ENCODE measurements at places on chromosomes 16 and 17.

- no peak for DNase-seq
These were observed 811.6 kb upstream of the GOT2 start for GRCh38 chr16:59545721-59546120.

DNA sequence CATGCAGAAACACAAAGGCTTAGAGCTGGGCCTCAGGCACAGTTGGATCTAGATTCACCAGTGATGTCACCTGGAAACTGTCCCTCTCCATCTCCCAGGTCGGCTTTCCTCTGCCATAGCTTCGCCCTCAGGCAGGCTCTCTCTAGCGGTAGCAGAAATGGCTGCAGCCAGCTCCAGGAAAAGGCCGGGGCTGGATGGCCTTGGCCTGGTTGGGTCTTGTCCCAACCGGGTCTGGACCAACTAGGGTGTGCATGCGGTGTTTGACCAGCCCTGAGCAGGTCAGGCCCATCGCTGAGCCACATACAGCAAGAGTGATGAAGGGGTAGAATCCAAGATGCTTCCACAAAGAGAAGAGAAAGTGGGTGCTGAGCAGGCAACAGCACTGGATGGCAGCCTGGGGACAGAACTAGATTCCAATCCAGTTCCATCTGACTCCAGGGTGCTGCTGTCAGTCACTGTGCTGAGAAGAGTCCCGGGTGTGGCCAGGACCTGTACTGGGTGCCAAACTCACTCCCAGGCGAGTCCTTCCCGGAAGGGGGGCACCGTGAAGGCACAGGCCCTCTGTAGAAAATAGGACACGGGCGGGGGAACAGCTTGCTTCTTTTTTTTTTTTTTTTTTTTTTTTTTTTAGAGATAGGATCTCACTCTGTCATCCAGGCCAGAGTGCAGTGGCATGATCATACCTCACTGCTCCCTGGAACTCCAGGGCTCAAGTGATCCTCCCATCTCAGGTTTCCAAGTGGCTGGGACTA, 51.8 kb downstream of the SOCS3 start:
- DNase-seq: no peak

DNA sequence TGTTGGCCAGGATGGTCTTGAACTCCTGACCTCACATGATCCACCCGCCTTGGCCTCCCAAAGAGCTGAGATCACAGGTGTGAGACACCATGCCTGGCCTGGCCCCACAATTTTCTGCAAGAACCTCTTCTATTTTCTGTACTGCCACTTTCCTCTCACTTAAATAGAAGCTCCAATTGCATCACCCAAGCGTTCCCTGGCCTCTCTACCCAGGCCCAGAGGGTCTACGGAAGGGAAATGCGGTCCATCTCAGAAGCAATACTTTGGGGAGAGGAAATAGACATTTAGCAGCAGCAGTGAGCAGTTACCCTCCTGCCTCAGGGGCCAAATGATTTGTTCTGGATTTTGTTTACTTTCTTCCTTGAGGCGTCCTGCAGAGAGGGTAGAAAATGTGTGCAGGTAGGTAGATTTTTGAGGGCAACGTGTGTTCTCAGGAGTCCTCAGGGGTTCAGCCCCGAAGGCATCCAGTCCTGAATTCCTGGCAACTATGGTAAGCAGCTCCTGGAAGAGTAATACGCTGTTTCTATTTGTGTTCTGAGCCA, 11.0 kb downstream of the SLC6A4 start:
- DNase-seq: no peak

DNA sequence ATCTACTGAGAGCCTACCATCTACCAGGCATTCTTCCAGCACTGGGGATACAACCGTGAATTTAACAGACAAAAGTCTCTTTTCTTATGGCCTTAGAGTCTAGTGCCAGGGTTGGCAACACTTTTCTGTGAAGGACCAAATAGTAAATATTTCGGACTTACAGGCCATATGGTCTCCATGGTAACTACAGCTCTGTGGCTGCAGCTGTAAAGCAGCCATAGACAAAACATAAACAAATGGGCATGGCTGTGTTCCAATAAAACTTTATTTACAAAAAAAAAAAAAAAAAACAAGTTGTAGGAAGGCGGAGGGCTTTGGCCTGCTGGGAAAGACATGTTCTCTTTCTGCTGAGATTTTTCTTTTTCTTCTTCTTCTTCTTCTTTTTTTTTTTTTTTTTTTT, 98.7 kb downstream of the ABCC12 start:
- no peak for DNase-seq

- no peak for DNase-seq
These were observed 145.6 kb upstream of the TBX2 start for GRCh38 chr17:61253937-61254574.

- no peak for DNase-seq
These were observed 72.8 kb downstream of the GOSR1 start for GRCh38 chr17:30549864-30550511.

GRCh38 chr16:2250652-2251295, 613 bp downstream of the ECI1 start:
- DNase-seq: no peak

- DNase-seq: no peak
These were observed 17.1 kb downstream of the NME3 start for GRCh38 chr16:1754204-1754603.

GRCh38 chr16:56505181-56505580, 14.6 kb downstream of the BBS2 start:
- DNase-seq: no peak

GRCh38 chr16:82119405-82119804, 50.6 kb downstream of the MPHOSPH6 start:
- no peak for DNase-seq

DNA sequence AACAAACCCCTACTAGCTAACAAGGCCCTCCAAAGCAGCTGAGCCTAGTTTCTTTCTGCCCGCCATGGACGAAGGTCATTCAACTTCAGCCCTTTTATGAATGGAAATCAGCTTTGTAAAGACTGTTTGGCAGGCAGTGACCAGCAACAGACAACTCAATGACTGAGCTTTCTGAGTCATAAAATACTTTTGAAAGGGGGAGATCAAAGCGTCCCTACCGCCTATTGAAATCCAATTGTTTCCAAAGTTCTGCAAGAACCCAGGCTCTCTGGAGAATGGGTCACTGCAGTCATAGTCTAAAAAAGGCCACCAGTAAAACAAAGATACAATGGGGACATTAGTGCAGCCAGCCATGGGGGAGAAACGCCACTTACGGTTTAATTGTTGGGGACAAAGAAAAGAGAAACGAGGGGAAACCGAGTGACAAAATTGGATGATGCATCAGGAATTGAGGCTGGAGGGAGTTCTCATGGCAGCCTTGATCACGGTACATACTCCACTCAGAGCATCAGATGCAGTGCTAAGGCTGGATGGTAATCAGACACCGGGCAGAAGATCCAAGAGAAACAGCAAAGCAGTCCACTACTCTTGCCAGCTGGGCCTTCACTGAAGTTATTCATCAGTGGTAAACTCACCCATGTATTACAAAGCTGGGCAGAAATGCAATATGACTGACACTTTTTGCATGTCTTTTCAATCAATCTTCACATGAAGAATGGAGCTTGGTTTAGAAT, 9.8 kb downstream of the ADAMTS18 start:
- DNase-seq: no peak

- no peak for DNase-seq
These were observed 4.8 kb upstream of the C1QL1 start for GRCh38 chr17:44972953-44973352.

DNA sequence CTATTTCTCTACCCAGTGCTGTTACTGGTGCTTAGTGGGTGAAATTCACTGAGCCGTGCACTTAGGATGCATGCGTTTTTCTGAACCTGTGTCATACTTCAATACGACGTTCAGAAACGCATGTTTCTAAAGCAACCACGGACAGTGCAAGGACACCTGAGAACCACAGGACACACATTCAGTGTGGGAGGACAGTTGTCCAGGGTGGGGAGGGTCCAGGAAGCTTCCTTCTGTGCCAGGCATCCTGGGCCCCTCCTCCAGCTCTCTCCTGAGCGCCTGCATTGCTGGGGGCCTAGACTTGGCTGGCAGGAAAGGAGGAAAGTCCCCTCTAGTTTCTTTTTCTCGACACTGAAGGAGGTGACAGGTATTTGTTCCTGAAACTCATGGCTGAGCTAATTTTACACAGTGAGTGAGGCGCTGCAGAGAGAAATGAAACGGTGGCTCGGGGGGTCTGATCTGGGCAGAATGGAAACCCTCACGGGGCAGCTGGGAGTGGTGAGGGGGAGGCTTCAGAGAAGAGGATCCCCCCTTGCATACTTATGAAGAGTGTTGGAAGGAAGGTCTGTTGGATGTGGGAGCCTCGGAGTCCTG, 89.9 kb downstream of the IRF8 start:
- DNase-seq: no peak

- no peak for DNase-seq
These were observed 18.4 kb downstream of the HSD11B2 start for GRCh38 chr16:67449336-67449735.

GRCh38 chr16:30085247-30085646, 6.5 kb downstream of the TBX6 start:
- DNase-seq: no peak

DNA sequence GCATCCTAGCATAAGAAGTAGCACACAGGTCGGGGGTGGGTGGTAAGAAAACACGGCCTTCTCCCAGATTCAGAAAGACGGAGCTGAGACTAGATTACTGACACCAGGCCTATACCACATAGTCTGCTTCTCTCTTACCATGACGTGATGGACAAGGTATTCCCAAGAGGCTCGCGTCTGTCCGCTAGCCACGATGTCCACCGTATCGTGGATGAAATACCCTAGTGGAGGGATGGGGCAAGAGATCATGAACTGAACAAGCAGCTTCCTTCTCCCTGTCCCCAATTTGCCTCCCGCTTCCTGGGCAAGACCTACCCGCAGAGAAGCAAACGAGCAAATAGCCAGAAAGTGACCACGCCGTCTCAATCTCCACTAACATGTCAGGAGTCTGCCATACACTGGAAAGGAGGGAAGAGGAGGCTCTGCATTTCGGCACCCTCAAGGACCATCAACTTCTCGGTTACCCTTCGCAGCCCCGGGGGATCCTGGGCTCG, 820 bp downstream of the TLCD1 start:
- no peak for DNase-seq

- no peak for DNase-seq
These were observed 272.5 kb upstream of the TNRC6C start for GRCh38 chr17:77685881-77686486.

- DNase-seq: no peak
These were observed 2.8 kb downstream of the SH2B1 start for GRCh38 chr16:28866454-28866804.

- DNase-seq: no peak
These were observed 9.3 kb upstream of the MRTFB start for GRCh38 chr16:14061732-14062259.

GRCh38 chr16:19153876-19154275, 14.2 kb upstream of the SYT17 start:
- DNase-seq: no peak

GRCh38 chr17:74839990-74840852, 19.5 kb downstream of the GRIN2C start:
- DNase-seq: no peak

DNA sequence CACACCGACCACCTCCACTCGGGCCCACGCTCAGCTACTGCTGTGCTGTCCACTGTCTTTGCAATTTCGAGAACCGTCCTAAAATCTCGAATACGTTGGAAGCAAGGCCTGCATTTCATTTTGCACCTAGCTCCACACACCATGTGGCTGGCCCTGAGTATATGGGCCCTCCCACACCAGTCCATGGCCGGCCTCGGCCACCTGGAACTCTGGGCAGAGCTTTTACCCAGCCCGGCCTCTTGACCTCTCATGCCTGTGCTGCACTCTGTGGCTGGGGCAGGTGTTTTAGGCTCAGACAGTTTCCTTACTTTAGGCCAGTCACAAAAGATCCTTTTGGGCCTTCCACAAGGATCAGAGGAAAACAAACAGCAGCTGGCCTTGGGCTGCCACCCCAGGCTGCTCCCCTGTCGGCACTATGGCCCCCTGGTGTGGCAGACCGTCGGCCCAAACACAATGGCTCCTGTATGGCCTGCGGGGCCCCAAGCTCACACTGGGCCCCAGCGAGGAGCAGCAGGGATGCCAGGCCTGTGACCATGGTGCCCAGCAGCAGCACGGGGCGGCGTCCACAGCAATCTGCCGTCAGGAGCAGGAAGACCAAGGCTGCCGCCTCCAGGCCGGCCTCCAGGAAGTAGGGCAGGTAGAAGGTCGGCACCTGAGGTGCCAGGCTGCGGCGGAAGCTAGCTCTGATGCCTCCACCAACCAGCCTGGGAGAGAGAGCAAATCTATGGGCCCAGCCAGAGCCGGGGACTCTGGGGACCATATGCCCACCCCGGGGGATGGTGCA, 2.5 kb downstream of the SLC22A31 start:
- DNase-seq: no peak

- no peak for DNase-seq
These were observed 8.0 kb upstream of the AKTIP start for GRCh38 chr16:53511084-53511402.

DNA sequence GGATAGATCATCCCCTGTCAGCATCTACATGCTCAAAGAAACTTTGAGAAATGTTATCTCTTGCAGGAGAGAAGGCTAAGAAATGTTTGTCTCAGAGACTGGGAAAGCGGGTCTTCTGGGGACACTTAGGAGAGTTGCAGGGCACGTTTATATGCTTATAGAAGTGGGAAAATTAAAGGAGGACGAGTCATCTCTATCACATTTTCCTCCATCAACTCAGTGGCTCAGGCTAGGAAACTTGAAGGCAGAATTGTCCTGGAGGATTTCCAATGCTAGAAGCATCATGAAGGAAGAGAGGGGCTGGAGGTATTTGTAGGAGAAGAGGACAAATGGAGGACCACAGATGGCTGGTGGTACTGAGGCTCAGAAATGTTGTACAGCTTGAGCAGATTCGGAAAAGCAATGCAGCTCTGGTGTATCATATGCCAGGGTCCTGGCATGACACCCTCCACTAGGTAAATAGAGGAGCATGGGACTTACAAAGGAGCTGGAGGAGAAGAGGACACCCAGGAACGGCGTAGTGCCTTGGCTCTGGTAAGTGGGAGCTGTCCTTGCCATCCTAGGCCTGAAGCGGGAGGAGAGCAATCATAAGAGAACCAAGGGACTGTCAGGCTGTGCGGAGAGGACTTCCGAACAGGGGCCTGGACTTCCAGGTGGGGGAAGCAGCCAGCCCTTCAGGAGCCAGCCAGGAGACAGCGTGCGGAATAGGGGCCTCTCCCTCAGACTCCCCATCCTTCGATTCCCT, 4.5 kb upstream of the HS3ST3B1 start:
- no peak for DNase-seq

DNA sequence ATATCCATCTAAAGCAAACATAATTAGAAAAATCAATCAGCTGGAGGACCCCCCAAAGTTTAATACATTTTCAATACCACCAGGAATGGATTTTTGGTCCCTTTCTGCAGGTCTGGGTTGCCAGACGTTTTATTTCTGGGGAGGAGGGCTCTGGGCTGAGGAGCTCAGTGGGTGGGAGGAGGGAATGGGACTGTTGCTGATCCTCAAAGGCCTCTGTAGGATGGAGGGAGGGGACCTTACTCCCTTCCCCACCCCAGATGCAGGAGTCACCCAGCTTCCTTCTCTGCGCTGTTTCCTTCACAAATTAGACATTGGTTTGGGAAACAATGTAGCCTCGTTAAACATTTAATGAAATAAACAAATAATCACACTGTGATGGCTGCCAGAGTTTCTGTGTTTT, 6.6 kb downstream of the RND2 start:
- no peak for DNase-seq

GRCh38 chr16:23505180-23505665, 5.1 kb downstream of the GGA2 start:
- no peak for DNase-seq
